ENCODE measurements at places on chromosomes 6 and 20. TPM values are rescaled to one million over a fixed set of nuclear protein-coding genes. Genes with fewer than 3 reads are reported as not detected.

The TFAP2D gene
- not detected for total RNA-seq

The SIRPA gene
- total RNA-seq: 14.1 TPM

The IDH3B gene
- total RNA-seq: 126 TPM

The SLC22A3 gene
- total RNA-seq: not detected

The DDX43 gene
- 0.84 TPM for total RNA-seq

The PAK5 gene
- under 0.01 TPM for total RNA-seq

The KIAA1755 gene
- total RNA-seq: 1.5 TPM

The ZNF311 gene
- total RNA-seq: 0.74 TPM

The COL9A3 gene
- 3.0 TPM for total RNA-seq

The XRN2 gene
- 81.0 TPM for total RNA-seq

The POU5F1 gene
- not detected for total RNA-seq

The APCDD1L gene
- total RNA-seq: 4.2 TPM

The GSTA3 gene
- not detected for total RNA-seq

The NFATC2 gene
- 0.15 TPM for total RNA-seq

The GSTA2 gene
- total RNA-seq: not detected

Measured in bronchus fibroblast of lung (primary cell).